ENCODE measurements at places on chromosomes 6 and 20.

- DNase-seq: no peak
These were observed 27.9 kb downstream of the SNX14 start for GRCh38 chr6:85565736-85566135.

DNA sequence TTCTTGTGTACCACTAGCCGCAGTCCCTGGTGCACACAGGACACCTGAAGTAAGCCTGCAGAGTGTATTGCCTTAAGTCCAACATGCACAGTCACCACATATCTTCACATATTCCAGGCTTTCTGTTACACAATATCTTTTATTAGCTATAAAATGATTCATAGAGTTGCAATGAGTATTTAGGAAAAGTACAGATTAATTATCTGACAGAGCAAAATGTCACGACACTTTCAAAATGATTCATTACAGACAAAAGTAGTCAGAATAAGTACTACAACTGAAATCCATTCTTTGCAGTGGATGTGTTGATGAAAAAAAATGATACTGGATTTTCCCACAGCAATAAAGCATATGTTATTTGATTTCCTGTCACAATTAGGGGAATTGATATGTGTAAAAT, 199.5 kb upstream of the ASCC3 start:
- no peak for DNase-seq

GRCh38 chr6:129215916-129216520, 333.1 kb downstream of the LAMA2 start:
- no peak for DNase-seq

GRCh38 chr20:32457479-32457986, 99.4 kb downstream of the ASXL1 start:
- DNase-seq: no peak

DNA sequence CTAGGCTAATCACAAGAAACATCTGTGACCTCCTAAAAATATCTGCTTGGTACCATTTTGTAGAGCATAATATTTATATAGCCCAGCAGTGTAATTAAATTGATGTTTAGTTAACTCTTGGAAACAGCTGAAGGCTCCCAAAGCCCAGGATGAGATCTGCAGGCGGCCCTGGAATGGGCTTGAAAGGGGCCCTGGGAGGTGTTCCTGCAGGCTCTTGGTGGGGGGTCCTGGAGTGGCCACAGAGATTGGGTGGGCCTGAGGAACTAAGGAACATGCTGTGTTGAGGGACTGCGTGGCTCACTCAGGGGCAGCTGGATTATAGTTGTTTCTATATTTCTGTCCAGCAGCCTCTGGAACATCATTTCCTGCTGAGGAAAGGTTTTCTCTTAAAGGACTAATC, 9.2 kb downstream of the SCP2D1 start:
- DNase-seq: no peak

- no peak for DNase-seq
These were observed 16.8 kb upstream of the SLCO4A1 start for GRCh38 chr20:62625516-62625915.

DNA sequence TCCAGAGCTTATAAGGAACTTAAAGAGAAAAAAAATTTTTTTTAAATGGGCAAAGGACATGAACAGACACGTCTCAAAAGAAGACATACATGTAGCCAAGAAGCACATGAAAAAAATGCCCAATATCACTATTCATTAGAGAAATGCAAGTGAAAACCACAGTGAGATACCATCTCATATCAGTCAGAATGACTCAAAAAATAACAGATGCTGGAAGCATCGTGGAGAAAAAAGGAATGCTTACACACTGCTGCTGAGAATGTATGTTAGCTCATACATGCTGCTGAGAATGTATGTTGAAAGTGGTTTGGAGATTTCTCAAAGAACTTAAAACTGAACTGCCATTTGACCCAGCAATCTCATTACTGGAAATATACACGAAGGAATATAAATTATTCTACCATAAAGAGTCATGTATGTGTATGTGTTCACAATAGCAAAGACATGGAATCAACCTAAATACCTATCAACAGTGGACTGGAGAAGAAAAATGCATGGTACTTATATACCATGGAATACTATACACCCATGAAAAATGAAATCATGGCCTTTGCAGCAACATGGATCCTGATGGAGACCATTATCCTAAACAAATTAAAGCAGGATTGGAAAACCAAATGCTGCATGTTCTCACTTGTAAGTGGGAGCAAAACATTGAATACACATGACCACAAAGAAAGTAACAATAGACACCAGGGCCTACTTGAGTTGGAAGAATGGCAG, 5.2 kb downstream of the OR11A1 start:
- no peak for DNase-seq

- DNase-seq: no peak
These were observed 1.0 kb downstream of the CCN2 start for GRCh38 chr6:131949909-131950766.

DNA sequence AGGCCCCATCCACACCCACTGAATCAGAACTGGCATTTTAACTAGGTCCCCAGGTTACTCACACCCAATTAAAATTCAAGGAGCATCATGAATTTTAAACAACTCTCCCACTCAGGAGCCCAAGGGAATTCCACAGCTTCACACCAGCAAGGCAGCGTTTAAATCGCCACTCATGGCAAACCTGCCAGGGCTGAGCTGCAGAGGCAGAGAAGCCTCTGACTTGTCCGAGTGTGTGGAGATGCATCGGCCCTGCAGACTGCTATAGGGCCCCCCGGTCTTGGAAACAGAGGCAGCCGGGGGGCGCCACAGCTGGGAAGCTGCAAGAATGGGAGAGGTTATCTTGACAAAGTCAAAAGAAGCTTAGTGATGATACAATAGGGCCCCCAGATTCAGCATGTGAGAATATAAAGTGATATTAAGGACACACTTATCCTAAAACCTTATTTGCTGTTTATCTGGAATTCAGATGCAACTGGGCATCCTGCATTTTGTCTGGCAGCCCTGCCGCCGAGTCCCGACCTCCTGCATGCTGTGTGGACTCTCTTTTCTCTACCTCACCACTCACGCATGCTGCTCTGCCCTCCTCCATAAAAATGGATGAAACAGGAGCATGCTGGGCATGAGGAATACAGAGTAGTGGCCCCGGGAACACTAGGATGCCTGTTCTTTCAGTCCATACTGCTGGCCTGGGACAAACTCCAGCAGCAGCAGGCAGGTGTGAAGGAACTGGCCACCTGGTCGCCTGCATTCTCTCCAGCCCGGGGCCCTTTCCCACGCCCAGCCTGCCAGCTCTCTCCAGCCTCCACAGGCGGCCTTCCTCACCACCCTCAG, 126.1 kb downstream of the PXDC1 start:
- DNase-seq: no peak
